T-cell (primary cell): ENCODE measurements at places on chromosomes 13 and 19.

DNA sequence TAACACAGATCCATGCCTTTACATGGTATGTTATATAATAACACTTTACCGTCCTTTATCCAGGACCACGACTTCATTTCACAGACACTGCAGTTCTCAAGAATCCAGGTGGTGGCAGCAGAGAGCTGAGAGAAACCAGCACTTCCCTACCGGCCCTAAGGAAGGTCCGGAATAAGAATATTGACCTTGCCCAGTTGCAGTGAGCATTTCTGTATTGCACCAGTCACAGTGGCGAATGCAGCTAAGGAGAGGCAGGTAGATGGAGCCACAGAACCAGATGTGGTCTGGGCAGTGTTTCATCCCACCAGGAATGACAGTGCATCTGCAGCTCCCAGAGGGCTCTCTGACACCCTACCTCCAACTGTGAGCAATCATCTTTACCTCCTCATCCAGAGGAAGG, 44.6 kb downstream of the ZNF787 start:
- peak; percentile 34 for DNase-seq

DNA sequence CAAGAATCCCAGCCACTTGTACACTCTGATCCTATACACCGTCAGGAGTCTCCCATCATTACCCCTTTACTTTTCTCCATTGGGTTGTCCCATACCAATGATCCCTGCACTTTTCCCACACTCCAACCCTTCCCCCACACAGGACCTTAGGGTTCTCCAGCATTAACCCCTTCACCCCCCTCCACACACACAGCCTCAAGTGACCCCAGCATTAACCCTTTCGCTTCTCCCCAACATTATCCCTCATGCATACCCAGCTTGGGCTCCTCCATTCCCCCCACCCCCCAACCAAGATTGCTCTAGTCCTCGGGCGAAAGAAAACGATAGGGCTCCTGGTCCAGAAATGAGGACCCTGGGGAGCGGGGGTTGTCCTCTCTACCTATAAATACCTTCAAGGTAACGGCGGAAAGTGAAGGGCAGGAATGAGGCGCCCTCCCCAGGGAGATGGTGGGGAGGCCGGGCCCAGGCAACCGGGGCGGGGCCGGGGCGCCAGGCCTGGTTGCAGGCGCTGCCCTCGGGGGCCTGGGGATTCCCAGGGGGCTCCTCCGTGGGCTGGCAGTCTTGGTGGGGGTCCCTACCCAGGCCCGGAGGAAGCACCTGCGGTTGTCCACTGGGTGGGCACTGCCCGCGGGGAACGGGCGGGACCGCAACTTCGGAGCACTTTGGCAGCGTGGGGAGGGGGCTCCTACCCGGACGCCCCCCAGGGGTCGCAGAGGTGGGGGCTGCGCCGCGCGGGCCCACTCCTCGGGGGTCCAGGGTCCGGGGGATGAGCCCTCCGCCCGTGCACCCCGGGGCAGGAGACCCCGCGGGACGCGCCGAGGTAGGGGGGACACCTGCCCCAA, 757 bp downstream of the WIZ start:
- no peak for DNase-seq

DNA sequence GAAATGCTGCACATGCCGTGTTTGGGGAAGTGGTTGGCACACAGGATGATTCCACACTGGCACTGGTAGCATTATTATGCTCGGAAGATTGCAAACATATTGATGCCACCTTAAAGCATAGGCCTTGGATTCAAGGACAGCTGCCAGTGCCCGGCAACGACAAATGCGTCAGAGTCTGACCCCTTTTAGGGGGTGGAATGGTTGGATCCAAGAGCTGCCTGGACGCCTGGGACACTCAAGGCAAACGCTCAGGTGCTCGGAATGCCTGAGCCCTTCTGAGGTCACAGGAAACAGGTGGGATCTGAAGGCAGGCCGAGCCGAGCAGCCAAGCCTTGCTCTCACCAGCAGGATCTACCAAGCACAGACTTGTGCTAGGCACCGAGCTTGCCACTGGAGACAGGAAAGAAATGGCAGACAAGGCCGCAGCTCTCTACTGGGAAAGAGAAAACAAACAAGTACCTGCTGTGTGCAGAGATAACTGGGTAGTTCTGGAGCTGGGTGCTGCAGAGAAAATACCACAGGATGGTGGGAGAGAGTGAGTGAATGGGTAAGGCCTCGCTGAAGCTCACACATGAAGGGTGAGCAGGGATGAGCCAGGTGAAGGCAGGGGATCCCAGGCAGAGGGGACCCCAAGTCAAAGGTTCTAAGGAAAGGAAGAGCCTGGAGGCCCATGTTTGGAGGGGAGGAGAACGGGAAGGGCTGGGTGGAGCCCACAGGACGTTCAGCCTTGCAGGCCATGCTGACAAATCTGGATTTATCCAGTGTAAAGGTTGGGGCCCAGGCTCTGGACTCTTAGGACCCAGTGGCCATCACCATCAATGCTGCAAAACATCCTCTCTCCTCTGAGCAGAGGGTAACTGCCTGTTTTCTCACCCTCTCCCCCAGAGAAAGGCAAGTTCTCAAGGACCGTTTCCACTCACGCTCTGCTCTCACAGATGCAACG, 9.2 kb downstream of the RANBP3 start:
- DNase-seq: no peak

DNA sequence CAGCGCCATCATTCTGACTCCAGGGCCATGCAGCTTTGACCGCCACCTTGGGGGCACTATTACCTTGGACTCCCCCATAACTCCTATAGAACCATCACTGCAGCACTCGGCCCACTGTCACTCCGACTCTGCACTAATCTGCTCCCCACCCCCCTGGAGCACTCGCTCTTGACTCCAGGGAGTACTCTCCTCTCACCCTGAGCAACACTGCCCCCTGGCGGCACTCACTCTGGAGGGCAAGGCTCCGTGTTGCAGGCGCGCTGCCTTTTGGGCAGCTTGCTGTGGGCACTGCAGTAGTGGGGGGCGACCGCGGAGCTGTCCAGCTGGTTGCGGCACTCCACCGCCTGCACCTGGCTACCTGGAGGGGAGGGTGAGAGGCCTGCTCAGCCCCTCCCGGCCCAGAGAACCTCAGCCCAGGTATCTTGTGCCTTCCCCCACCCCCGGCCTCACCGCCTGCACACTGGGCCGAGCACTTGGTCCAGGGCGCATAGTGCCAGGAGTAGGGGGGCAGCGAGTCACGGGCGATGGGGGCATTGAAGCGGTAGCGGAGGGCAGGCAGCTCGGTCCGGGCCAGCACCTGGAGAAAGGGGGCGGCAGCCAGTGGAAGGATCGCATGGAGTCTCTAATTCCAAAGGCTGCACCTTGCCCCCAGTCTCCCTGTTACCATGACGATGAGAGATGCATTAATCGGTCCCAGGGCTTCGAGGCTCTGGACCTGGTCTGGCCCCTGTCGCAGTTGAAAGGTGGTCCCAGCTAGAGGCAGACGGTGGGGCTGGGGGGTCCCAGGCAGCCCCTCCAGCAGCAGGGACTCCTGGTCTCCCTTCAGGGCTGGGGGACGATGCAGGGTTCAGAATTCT, 8.9 kb upstream of the MYO1F start:
- DNase-seq: no peak

GRCh38 chr13:101262306-101262705, 154.0 kb downstream of the NALCN start:
- no peak for DNase-seq

- DNase-seq: no peak
Observed at GRCh38 chr19:27762933-27763332, 1450.0 kb downstream of the UQCRFS1 start.
